ENCODE measurements at places on chromosomes 7 and 10.

GRCh38 chr7:95376632-95377400 lies 19.4 kb downstream of the PON3 start:
- DNase-seq = no peak

- no peak for DNase-seq
Measured at GRCh38 chr7:129903935-129904334, 48.8 kb downstream of the UBE2H start.

GRCh38 chr7:145902123-145902522 lies 214.5 kb upstream of the CNTNAP2 start:
- DNase-seq = no peak

- no peak for DNase-seq
Measured at GRCh38 chr7:33558549-33559323, 346.6 kb upstream of the BMPER start.

GRCh38 chr10:72037811-72038210 lies 50.5 kb downstream of the SPOCK2 start:
- no peak for DNase-seq
